Vagina (tissue), 2 donors: ENCODE measurements at places on chromosomes 7 and 10.

DNA sequence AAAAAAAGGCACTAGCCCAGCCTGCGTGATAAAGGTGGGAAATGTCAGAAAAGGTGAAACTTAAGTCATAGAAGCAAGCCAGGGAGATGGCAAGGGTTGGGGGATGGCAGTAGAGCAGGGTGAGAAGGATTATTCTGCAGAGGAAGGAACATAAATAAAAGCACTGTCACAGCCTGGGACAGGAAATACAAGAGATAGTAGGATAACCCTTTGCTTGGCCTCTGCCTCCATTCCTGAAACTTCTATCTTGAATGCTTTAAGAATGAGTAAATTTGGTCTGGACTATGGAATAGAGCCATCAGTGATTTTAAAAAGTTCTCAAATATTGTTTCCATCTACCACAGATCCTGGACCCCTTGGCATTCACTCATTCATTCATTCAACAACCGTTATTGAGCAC, 50.0 kb downstream of the ABCC2 start:
- DNase-seq, result no peak

DNA sequence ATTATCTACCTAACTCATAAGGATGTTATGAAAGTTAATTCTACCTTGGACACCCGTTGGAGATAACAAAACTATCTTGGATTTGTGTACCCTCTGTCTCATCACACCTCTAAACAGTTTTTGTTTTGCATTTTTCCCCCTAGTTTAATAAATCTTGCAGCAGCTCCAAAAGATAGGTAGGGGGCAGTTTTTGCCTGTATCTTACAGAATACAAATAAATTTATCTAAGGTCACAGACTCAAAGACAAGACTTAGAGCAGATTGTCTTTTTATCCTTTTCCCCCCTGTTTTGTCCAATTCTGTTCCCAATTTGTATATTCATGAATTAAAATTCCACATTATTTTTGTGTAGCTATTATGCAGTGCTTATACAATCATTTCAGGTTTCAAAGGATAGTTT, 5.0 kb upstream of the SORCS1 start:
- no peak for DNase-seq

GRCh38 chr7:45367026-45367425, 207.1 kb upstream of the ADCY1 start:
- no peak for DNase-seq

GRCh38 chr10:112585960-112586359, 138.9 kb downstream of the VTI1A start:
- no peak for DNase-seq

- no peak for DNase-seq
Observed at GRCh38 chr10:34811968-34812514, 3.1 kb downstream of the PARD3 start.

GRCh38 chr10:34109495-34109894, 705.6 kb downstream of the PARD3 start:
- no peak for DNase-seq

DNA sequence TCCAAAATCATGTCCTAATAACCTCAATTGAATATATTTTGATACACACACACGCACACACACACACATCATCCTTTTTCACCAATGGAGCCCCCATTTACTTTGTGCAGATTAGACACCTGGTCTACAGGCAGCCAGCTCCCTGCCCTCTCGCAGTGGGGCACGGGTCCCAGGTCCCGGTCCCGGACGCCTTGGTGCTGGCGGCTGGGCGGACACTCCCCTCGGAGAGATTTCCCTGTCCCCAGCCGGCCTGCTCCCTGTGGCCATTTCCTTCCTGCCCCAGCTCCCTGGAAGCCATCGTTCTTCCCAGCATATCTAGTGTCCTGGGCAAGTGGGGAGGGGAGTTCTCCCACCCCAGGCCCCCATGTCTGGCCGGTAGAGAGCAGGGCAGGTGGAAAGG, 14.6 kb downstream of the DPY19L1 start:
- DNase-seq, result no peak

- DNase-seq, result no peak
Observed at GRCh38 chr7:116665332-116665996, 6.5 kb upstream of the MET start.

DNA sequence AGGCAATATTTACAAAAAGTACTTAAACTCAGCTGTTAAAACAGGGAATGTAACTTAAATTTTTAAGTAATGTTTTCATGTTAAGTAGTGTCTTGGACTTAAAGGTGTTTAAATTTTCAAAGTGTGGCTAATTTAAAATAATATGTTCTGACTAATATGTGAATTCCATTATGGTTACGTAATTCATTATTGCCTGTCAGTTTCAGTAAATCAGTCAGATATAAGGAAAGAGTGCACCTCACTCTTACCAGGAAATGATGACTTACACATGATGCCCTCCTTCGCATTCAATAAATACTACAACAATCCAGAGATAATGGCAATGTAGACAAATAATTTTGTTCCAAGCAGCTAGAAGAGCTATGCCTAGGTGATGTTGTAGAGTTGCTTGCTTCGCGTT, 69.0 kb upstream of the WNT16 start:
- no peak for DNase-seq

GRCh38 chr7:64997927-64998391, 7.1 kb upstream of the ZNF117 start:
- DNase-seq, result no peak

GRCh38 chr10:3700531-3701076, 84.4 kb downstream of the KLF6 start:
- DNase-seq, result no peak

GRCh38 chr10:66877361-66877760, 48.5 kb upstream of the LRRTM3 start:
- DNase-seq, result no peak

GRCh38 chr10:80487791-80488538, 33.9 kb downstream of the TSPAN14 start:
- no peak for DNase-seq

DNA sequence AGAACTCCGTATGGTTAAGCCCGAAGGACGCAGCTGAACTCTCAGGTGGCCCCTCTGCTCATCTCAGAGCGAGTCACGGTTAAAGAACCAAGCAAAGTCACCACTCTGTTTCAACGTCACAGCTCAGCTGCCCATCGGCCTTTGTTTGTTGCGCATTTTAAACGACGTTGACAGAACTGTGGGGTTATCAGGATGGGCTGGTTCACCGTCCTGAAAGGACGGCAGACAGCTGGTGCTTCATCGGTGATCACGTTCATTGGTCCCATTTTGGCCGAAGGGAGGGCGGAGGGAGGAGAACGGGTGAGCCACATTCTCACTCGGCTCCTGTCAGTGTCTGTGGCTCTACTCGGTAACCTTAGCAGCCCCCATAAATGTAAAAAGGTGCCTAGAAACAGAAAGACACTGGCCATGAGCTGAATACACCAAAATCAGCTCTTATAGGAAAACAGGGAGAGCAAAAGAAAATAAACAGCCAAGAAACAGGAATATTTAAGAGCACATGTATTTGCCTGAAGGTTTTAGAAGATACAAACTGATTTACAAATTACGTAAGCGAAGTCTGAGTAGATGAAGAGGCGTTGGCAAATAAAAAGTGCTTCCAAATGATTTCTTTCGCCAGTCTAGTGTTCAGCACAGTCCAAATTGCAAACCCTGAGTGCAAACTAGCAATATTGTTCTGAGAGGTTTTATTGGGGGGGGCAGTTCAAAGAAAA, 8.4 kb downstream of the PRKAG2 start:
- DNase-seq, result no peak

- no peak for DNase-seq
Observed at GRCh38 chr7:106101726-106102125, 10.4 kb downstream of the SYPL1 start.

DNA sequence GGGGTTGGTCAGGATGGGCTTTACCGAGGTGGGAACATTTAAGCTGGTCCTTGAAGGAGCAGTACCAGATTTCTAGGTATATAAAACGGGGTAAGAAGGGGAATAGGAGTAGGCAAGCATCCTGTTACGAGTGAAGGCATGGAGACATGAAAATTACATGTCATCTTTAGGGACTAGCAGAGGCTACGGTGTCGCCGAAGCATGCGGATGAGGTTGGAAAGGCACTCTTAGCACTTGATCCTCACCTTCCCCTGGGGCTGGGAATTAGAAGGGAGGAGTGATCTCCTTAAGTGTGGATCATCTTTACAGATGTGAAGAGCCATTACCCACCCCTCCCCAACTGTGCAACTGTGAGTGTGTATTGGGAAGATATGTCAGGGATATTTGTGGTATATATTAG, 13.8 kb upstream of the ZRANB1 start:
- DNase-seq, result no peak

DNA sequence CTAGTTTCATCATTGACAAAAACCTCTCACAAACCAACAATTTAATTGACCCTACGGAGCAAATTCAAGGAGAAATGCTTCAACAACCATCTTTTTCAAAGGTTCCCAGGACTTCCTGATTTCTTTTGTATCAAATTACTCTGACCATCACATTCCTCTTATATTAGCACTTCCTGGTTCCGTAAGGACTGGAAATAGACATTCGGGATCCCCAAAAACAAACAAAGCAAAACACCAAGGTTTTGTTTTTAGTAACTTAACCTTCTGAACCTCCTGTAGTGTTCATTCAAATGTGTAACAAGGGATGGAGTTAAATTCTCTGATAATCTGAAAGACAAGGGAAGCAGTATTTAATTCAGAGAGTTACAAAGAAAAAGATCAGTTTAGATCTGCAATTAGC, 387.6 kb upstream of the NRP1 start:
- no peak for DNase-seq

DNA sequence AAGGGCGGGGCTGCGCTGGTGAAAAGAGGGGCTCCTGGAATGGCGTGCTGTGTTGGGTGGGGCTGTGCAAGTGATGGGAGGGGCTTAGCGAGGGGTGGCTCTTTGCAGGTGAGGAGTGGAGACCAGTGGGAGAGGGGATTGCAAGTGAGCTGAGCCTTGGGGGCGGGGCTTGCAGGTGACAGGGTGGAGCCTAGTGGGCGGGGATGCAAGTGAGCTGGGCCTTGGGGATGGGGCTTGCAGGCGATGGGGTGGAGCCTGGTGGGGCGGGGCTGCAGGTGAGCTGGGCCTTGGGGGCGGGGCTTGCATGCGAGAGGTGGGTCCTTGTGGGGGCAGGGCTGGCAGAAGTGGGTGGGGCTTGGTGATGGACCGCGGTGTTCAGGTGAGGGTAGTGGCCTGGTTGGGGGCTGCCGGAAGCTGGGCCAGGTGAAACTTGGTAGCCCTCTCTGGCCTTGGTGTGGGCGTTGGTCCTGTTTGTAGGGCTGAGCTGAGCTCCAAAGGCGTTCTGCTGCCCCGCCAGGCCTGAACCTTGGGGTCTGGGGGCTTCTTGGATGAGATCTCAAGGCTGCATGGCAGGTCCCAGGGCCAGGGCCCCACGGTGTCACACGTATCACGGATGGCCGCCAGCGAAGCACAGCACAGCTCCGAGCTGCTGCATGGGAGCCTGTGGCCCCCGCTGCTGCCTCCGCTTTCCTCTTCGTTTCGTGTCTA, 743 bp upstream of the PITRM1 start:
- no peak for DNase-seq

DNA sequence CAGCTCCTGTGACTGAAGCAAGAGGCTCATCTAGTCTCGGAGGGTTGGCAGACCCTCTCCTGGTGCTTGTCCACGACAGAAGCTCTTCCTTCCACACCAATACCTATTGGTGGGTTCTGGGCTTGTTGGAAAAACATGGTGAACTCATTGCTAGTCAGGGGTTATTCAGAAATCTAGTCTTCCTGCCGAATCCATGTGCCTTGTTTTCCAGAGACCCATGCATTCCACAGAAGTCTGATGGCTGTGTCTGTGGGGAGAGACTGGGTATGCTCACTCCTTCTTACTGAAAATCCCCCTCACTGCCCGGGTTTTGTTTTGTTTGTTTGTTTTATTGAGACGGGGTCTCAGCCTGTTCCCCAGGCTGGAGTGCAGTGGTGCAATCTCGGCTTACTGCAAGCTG, 138.3 kb downstream of the DNAJB6 start:
- DNase-seq, result no peak

DNA sequence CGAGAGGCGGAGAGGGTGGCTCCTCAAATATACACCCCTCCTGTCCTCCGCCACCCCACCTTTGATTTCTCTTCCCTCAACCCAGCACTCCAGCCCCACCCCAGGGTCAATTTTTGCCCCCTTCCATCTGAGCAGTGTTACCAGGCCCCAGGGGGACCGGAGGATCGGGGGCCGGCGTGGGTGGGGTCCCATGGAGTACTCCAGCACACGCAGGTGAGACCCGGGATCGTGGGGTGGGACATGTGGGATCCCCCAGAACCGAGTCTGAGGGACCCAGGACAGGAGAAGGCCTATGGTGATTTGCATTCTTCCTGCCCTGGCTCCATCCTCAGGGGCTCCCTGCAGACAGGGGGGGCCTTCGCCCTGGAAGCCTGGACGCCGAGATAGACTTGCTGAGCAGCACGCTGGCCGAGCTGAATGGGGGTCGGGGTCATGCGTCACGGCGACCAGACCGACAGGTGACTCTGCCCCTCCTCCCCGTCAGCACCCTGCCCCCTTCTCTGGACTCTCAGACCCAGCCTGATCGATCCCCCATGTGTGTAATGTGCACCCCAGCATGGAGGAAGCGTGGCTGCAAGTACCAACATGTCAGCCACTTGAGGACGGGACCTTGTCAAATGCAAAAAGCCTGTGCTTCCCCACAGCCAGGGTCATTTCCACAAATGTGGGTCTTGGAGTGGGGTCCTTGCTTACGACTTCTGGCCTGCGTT, 744 bp downstream of the TRIP6 start:
- no peak for DNase-seq

DNA sequence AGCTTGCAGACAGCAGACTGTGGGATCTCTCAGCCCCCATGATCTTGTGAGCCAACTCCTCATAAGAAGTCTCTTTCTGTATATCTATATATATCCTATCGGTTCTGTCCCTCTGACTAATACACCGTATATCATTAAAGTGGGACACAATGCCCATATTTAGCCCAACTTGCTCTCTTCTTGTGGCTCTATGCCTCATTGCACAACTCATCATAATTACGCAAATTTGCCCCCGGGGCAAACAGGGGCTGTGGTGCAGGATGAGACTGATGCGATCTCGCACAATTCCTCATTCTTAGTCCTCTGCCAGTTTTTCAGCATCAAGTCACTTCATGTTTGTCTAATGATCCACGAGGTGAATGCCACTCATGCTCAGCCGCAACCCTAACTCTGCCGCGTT, 183.2 kb downstream of the PRPF18 start:
- DNase-seq, result no peak

GRCh38 chr10:408236-408635, 273.0 kb downstream of the ZMYND11 start:
- no peak for DNase-seq

GRCh38 chr10:25820874-25821273, 113.2 kb upstream of the MYO3A start:
- DNase-seq, result no peak

DNA sequence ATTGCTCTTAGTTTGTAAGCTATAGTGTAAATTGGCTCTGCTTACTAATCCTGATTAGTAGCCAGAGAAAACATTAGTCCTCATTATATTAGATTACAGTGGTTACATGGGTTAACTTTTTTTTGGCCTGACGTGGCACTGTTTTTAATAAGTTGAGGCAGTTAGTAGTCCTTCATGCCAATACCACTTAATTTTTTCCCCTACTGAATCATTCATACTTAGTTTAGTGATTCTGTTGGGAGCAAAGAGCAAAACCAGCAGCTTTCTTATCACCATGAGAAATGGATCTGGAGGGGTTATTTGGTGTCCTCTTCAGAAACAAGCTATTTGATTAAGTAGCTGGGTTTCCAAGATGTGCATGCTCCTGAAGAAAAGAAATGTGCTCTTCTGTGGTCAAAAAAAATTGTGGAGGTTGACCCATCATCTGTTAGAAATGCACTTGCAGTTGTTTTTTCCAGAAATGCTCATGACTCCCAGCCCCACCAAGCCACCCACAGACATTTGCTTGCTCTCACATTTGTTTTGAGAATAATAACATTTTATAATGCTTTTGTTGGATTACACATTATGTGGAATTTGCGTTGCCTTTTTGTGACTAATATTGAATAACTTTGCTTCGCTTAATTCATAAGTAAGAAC, 258.5 kb downstream of the HDAC9 start:
- DNase-seq, result no peak
